Stimulated activated CD4-positive, alpha-beta T cell treated with anti-CD3 and anti-CD28 coated beads, Interleukin-2, amount 100 ng/mL, for 4 hours (primary cell): ENCODE measurements at places on chromosomes 6 and 20.

DNA sequence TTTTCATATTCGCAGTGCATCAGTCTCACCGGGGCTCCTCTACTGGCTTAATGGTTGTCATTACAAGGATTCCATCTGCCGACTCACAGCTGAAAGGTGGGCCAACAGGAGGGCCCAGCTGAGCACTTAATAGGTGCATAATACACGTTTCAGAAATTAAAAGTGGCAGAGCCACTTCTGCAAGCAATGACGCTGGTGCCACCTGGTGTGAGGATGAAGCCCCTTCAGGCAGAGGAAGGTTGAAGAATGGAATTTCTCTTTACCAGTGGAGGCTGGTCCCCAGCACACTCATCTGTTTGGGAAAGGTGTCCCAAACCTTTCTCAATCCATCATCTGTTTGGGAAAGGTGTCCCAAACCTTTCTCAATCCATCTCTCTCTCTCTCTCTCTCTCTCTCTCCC is 8.2 kb upstream of the STMND1 start:
- no peak for DNase-seq

DNA sequence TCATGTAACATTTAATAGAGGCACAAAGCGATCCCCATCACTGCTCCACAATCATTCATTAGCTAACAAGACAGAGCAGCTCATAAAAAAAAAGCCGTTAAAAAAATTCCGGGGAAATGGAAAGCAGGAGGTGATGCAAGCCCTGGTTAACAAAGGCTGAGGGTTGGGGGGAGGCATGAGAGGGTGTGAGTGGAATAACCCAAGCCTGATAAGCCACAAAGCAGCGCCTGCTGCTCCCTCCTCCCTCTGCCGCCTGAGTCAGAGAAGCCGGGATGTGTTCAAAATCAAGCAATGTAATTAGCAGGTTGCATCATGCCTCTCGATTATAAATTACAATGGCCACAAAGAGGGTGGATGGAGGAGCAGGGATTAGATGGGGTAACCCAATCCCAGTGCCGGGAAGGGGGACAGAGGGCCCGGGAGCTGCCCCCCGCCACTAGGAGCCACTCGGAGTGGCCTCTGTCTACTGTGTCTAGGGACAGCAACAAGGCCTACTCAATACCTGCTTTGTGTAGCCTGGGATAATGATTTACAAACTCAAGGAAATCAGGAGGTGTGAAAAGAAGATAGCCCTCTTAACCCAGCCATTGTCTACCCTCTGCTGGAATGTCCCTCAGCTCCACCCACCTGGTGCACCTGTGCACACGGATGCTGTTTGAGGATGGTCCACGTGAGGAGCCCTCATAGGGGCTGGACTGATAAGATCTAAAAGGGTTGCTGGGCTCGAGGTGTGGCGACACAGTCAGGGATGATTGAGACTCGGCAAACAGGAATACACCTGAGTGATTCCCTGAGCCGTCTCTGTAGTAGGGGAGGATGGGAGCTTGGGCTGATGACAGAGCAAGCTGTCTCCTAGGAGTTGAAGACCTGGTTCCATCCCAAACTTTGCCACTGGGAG is 156.9 kb downstream of the VEGFA start:
- no peak for DNase-seq

DNA sequence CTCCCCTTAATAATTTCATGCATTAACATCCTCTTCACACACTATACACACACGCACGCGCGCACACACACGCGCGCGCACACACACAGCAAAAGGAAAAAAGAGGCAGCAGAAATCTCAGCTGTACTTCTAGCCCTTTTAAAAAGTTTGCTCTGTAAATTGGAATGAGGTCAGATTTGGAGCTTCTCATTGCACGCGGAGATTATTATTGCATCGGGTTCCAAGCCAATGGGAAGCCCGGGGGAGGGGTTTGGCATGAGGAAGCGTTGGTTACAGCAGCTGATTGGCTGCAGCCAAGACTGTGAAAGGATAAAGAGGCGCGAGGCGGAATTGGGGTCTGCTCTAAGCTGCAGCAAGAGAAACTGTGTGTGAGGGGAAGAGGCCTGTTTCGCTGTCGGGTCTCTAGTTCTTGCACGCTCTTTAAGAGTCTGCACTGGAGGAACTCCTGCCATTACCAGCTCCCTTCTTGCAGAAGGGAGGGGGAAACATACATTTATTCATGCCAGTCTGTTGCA is at the start of gene SOX4:
SOX4 (plus strand) TSS at position 340 of the 515 bp plus-strand sequence. CDS start 784 bp downstream, outside the sequence.
- DNase-seq = peak; percentile 31

DNA sequence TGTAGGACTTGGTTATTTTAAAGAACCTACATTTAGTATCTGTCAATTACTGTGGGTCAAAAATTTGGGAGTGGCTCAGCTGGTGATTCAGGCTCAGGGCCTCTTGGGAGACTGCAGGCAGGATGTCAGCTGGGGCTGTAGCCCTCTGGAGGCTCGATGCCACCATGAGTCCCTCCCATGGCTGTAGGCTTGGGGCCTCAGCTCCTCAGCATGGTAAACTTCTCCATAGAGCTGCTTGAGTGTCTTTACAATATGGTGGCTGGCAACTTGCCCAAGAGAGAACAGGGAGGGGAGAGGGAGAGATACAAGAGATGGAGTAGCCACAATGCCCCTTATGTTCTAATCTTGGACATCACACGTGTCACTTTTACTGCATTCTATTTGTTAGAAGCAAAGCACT is 470.4 kb downstream of the CDH26 start:
- DNase-seq = no peak

DNA sequence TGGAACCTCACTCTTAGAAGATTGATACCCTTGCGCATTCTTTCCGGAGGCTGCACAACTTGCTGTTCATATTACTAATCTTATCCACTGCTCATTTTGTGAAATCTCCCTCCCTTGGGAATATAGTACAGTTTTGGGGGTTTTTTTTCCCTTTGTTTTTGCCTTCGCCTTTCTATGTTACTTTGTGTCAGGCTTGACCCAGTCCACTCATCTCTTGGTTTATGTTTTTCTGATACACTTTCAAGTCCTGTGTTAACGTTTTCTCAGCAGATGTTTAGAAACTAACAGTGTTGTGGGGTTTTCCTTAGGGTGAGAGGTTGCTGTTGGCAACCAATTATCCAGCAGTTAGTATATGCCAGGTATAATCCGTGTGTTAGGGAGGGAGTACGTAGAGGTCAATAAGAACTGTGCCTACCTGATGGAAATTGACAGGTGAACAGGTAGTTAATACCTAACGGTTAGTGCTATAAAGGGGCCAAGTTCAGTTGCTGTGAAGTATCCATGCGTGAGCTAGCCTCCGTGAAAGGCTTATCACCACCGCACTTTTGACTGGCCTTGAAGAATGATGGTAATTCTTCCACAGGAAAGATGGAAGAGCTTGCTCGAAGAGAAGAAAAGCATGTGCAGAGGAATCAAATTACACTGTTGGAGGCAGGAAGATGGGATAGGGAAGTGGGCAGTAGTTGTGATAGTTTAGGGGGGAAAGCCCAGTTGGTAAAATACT is 1.4 kb downstream of the NFYA start:
- no peak for DNase-seq

GRCh38 chr20:39152126-39152525 is 190.0 kb downstream of the DHX35 start:
- DNase-seq = no peak

GRCh38 chr6:157060440-157060952 is 262.8 kb downstream of the TMEM242 start:
- DNase-seq = no peak

DNA sequence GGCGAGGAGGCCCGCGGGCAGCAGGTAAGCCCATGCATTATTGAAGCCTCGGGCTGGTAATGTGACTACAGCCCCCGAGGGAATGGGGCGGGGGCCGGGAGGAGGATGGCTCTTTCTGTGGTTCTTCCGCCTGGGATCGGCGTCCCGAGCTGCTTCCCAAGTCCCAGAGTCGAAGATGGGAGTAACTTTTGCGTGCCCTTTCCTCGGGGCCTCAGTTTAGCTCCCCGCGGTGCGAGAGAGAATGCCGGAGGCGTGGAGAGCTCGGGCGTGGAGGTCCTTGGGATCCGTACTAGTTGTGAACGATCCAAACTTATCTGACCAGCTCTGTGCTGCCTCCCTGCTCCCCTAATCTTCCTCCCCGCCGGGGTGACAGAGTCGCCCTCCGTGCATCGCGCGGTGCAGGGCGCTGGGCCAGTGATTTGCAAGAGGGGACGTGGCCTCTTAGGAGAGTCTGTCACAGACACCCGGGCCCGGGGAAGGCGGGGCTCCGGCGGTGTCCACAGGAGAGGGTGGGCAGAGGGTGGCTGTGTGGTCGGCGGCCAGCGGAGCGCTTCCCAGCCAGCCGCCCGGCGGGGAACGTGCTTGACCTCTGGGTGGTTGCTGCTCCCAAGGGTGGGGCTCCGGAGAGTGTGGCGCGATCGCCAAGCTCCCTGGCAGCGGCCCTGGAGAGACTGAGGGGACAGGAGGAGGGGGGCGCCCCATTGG is 815 bp downstream of the UTRN start:
- no peak for DNase-seq

DNA sequence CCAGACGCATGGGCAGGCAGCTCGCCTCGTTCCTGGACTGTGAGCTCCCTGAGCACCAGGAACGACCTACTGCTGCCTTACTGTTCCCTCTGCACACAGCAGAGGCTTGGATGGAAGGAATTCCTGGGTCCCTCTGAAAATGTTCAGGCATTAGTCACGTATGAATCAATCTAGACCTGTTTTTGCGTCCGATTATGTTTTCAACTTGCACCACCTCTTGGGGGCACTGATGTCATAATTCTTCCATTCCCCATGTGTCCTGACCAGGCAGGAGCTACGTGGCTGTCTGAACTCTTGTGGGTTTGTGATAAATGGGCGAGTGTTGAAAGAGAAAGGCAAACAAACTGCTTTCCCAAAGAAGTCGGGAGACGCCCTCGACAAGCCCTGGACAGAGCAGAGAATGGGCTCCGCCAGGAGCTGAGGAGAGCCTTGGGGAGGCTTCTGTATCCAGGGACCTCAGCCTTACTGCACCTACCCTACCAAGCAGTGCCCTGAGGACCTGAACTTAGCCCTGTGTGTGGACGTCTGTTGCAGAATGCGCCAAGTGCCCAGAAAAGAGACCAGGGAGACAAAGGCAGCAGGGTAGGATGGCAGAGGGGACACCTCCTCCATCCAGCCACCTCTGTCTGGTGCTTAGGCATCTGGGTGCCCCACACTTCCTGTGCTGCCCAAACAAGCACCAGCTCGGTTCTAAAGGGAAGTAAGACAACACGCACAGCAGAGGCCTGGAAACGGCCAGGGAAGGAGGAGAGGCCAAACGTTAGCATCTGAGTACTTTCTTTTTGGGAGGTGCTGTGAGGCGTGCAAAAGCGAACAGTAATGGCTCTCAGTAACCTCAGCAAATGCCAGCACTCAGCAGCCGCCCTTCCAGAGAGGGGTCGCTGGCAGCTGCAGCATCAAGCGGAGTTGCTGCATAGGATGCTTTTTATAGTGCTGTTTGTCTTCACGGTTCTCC is 124.2 kb downstream of the LY86 start:
- DNase-seq = no peak

- DNase-seq = no peak
These were observed 171.4 kb downstream of the ZFAND3 start for GRCh38 chr6:37990762-37991525.

- no peak for DNase-seq
These were observed 32.0 kb upstream of the TBC1D22B start for GRCh38 chr6:37225350-37226169.

DNA sequence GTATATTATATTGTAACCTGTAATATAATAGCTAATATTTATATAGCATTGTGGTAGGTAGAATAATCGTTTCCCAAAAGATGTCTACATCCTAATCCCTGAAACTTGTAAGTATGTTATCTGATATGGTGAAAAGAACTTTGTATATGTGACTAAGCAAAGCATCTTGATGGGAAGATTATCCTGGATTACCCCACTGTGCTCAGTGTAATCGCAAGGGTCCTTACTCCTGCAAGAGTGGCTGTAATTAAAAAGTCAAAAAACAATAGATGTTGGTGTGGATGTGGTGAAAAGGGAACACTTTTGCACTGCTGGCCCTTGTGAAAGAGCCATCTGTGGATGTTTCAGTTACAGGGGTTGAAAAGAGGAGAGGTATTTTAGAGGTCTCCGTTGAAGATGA is 95.2 kb downstream of the EDN1 start:
- DNase-seq = no peak

- DNase-seq = peak; percentile 16
These were observed 39.2 kb downstream of the GNAS start for GRCh38 chr20:58891718-58892140.

DNA sequence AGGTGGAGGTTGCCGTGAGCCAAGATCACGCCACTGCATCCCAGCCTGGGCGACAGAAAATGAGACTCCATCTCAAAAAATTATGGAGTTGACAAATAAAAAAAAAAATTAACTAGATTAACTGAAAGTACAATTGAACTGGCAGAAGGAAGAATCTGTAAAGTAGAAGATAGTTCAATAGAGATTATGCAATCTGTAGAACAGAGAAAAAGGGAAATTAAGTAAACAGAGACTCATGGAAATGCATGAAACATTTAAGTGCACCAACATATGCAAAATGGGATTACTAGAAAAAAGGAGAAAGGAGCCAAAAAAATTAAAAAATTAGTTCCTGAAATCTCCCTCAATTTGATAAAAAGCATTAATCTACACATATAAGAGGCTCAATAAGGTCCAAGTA is 188.8 kb upstream of the KHDRBS2 start:
- no peak for DNase-seq

DNA sequence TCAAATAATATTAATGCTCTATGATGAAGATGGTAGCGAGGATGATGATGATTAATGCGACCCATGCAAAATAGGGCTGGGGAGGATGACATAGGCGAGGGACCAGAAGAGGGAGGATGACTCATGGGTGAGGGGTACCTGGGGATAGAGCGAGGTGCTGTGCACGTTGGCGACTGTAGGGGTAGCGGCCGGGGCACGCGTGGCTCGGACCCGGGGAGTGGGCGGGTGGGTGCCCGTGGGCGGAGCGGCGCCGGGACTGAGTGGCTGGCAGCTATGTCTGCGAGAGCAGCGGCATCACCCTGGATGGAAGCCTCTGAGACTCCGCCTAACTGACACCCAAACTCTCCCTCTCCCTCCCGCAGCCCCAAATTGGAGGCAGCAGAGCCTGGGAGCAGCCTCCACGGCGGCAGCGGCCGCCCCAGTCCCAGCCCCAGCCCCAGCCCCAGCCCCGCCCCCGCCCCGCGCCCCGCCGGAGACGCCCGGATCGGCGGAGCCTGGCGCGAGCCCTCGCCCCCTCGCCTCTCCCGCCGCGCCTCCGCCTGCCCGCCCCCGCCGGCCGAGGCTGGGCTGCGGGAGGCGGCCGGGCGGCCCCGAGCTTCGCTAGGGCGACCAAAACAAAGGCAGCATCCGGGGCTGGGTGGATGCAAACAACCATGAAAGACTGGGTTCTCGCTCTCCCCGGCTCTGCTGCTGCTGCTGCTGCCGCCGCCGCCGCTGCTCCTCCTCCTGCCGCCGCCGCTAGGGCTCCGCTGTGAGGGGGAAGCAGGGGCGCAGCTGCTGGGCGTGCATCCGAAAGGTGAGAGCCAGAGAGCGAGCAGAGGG is at the start of gene RIMS1:
RIMS1 (plus strand) TSS at position 367 of the 822 bp plus-strand sequence. CDS start 474 bp downstream, outside the sequence.
- DNase-seq = no peak
